Dermis microvascular lymphatic vessel endothelial cell (primary cell): ENCODE measurements at places on chromosomes 2 and 18. TPM values are rescaled to one million over a fixed set of nuclear protein-coding genes. Genes with fewer than 3 reads are reported as not detected.

DNA sequence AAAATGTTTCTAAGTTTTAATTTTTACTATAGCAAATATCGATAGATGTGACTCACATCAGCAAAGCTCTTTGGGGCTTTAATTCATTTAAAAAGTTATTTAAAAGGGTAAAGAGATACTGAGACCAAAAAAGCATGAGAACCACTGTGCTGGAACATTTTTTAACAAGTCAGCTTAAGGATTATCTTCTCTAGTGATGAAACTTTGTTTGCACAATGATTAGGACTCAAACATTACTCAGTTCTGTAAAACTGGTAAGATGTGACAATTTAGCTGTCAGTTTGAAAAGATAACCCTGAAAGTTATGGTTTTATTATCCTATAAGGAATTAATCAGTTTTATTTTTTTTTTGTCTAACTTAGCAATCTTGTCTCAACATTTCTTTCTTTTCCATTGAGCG lies 301.4 kb downstream of the TSN start:
- no peak for DNase-seq

GRCh38 chr2:70461414-70461813 lies 92.2 kb downstream of the TGFA start:
- DNase-seq, result no peak

DNA sequence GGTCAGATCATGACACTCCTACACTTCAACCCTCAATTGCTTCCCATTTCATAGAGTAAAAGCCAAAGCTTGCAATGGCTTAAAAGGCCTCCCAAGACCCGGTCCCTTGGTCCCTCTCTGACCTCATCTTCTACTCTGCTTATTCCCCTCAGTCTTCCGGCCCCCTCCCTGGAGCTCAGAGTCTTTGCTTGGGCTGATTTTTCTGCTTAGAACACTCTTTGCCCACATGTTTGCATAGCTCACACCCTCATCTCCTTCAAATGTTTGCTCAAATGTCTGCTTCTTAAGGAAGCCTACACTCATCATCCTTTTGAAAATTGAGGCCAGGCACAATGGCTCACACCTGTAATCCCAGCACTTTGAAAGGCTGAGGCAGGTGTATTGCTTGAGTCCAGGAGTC lies 65.6 kb upstream of the CAPN13 start:
- no peak for DNase-seq

- no peak for DNase-seq
Observed at GRCh38 chr2:37869771-37870170, 55.3 kb upstream of the RMDN2 start.

- no peak for DNase-seq
Observed at GRCh38 chr2:85854897-85855296, 33.9 kb downstream of the ST3GAL5 start.

GRCh38 chr2:96537734-96538486 lies 1.4 kb downstream of the ARID5A start:
- DNase-seq, result no peak

DNA sequence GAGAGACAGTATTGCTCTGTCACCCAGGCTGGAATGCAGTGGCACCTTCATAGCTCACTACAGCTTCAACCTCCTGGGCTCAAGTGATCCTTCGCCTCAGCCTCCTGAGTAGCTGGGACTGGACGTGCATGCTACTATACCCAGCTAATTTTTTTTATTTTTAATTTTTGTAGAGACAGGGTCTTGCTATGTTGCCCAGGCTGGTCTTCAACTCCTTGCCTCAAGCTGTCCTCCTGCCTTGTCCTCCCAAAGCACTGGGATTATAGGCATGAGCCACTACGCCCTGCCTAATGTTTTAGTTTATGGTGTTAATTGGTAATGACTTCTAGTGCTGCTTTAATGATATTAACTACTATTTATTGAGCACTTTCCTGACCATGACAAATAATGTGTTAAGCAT lies 18.3 kb downstream of the RNF138 start:
- no peak for DNase-seq

GRCh38 chr2:144529841-144530240 lies 9.9 kb upstream of the ZEB2 start:
- no peak for DNase-seq

DNA sequence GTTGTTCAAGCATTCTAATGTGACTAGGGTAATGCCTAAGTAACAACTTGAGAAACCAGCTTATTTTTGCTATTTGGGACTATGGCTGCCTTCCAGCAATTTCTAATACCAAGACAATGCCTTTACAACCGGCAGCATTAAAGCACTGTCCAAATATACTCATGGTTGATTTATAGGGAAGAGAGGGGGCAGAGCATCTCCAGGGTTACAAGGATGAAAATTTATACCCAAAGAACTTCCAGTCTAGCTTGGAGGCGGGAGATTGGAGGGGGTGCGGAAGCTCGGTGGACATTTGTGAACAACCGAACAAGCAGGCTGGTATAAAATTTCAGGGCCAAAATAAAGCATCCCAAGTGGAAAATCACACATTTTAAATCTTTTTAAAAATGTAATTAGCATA lies 294.9 kb upstream of the STON1 start:
- no peak for DNase-seq

GRCh38 chr2:230586328-230586982 lies 126.2 kb upstream of the CAB39 start:
- peak; percentile 50 for DNase-seq

RELCH gene
- total RNA-seq, result 14.8 and 21.2 TPM in 2 replicates

RESP18 gene
- not detected in 2 replicates for total RNA-seq

CMPK2 gene
- total RNA-seq, result 0.64 and 0.89 TPM in 2 replicates

MAP2 gene
- 3.3 and 11.2 TPM in 2 replicates for total RNA-seq

ITGB6 gene
- total RNA-seq, result not detected in 2 replicates

KIAA2012 gene
- not detected in 2 replicates for total RNA-seq

ACMSD gene
- not detected in 2 replicates for total RNA-seq

SRD5A2 gene
- not detected in 2 replicates for total RNA-seq

SCYGR3 gene
- not detected in 2 replicates for total RNA-seq
